ENCODE measurements at places on chromosomes 4 and X.

DNA sequence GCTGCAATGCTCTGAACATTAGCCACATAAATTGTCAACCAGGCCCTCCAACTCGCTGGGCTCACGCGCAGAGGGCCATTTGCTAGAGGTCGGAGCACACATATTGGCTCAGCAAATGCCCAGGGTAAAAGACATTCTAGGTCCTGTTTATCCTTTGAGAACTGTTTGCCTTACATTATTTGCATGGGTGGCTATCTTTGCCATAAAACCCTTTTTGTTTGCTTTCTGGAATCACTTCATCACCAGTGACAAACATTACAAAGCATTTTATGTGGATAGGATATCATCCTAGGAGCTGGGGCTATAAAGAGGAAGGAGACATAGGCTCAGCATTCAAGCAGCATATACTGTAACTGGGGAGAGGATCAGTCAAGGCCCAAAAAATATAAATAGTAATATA, 149.2 kb upstream of the RAI2 start:
- DNase-seq: no peak

GRCh38 chr4:39525822-39526690, 1.2 kb downstream of the UGDH start:
- DNase-seq: no peak

DNA sequence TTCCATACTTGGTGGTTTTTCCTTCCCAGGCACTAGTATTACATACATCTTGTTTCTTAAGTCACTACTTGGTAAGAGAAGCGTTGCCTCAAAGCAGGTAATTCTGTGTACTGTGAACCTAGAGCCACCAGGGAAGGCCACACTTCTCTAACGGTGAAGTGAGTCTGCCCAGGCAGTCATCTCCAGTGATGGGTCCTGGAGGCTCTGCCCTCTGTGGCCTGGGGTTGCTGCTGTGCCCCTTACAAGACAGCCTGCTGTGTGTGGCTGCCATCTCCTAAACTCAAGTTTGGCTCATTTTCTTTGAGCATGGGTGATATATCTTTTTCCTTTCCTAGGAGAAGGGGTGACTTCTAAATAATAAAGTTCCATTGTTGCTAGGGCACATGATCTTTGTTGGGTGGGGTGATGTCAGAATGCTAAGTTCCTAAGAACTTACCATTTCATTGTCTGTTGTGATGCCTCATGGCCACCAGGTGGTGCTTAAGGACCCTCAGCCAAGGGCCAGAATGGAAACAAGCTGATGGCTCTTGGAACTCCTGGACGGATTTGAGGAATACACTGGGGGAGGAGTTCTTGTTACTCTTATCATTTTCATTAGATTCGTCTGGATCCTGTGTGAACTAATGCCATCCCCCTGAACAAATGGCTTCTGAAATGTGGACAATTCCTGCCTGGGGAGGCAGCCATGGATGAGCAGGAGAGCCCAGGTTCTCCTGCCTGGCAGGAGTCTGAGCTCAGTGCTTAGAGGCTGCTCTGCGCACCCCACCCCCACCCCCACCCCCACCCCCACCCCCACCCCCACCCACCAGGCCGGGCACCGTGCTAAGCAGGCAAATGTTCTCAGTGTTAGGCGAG, 41.1 kb upstream of the WDR1 start:
- peak; percentile 19 for DNase-seq

DNA sequence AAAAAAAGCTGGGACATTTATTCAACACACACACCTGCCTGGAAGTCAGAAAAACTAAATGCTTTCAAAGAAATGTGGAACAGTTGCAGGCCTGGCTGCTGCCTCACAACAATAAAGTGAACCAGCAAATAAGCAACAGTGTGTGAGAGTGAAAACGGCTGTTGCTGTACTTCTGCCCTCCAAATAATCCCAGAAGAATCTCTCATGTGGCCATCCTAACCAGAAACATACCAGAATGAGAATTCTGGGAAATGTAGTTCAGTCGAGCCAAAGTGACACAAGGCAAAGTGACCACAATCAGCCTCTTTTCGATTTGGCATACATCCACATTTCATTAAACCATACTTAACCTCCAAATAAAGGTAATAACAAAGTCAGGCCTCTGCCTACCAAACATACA, 204.5 kb downstream of the SLC7A11 start:
- DNase-seq: no peak

DNA sequence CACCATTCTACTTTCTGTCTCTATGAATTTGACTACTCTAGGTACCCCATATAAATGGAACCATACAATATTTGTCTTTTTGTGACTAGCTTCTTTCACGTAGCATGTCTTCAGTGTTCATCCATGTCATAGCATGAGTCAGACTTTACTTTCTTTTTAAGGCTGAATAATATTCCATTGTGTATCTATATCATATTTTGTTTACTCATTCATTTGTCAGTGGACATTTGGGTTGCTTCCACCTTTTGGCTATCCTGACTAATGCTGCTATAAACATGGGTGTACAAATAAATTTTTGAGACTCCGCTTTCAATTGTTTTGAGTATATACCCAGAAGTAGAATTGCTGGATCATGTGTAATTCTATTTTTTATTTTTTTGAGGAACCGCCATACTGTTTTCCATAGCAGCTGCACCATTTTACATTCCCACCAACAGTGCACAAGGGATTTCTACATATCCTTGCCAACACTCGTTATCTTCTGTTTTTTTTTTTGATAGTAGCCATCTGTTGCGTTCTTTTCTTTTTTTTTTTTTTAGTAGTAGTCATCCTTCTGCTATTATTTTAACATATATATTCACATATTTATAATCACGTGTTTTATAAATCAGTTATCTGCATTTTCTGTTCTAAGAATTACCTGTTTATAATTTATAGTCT, 158.0 kb upstream of the MED14 start:
- DNase-seq: no peak

- no peak for DNase-seq
These were observed 35.3 kb upstream of the CHRNA9 start for GRCh38 chr4:40299811-40300292.

- peak; percentile 67 for DNase-seq
These were observed 84.9 kb downstream of the BCOR start for GRCh38 chrX:40012868-40013265.

GRCh38 chrX:34341258-34341657, 209.1 kb upstream of the FAM47A start:
- DNase-seq: no peak

GRCh38 chr4:20687864-20688263, 12.4 kb upstream of the PACRGL start:
- no peak for DNase-seq

DNA sequence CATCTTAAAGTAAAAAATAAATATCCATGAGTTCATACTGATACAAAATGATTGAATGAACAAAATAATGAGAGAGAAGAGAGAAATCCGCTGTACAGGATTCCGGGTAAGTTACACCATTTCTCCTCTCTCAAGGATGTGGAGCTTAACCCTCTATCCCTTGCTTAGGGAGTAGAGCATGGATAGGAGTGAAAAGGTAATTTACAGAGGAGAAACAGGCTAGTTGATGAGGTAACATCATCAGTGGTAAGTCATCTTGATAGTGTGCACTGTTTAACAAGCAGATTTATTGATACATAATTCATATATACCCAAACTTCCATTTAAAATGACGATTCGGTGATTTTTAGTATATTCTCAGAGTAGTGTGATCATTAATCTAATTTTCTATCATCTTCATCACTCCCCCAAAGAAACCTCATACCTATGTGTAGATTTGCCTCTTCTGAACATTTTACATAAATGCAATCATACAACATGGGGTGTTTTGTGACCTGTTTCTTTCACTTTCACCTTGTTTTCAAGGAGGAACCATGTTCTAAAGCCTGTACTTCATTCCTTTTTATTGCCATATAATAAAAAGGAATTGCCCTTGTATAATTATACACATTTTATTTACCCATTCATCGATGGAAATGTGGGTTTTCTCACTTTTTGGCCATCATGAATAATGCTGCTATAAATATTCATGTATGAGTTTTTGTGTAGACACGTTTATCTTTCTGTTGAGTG, 34.8 kb downstream of the F11 start:
- DNase-seq: no peak

DNA sequence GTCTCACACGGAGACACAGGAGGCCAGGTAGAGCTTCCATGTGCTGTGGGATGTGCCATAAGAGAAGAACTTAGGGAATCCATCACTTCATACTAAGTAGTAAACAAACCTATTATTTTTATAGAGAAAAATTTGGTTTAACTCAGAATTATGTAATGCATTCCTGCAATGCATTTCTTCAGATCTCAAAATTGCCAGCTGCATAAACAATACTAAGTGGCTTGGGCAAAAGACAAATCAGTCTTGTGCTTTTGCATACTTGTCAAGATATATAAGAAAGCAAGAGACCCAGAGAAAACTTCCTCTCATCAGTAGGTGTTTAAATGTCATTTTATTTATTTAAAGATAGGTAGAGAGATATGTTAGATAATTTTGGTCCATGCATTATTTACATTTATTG, 382.1 kb upstream of the CTSO start:
- DNase-seq: no peak

DNA sequence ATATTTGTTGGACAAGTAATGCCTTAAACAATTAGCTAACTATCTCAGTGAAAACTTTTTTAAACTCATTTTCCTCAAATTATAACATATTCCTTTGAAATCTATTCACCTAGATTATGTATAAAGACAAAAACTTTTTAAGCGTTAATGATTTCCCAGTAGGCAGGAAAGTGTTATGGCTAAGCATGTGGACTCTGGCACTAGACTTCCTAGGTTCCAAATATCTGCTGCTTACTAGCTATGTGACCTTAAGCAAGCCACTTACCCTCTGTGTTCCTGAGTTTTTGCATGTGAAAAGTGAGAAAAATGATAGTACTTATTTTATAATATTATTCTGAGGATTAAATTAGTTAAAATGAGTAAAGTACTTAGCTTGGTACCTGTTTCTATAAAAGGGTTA, 301.8 kb downstream of the STPG2 start:
- no peak for DNase-seq

- DNase-seq: no peak
These were observed 143.0 kb upstream of the PLAC1 start for GRCh38 chrX:134801267-134801666.

DNA sequence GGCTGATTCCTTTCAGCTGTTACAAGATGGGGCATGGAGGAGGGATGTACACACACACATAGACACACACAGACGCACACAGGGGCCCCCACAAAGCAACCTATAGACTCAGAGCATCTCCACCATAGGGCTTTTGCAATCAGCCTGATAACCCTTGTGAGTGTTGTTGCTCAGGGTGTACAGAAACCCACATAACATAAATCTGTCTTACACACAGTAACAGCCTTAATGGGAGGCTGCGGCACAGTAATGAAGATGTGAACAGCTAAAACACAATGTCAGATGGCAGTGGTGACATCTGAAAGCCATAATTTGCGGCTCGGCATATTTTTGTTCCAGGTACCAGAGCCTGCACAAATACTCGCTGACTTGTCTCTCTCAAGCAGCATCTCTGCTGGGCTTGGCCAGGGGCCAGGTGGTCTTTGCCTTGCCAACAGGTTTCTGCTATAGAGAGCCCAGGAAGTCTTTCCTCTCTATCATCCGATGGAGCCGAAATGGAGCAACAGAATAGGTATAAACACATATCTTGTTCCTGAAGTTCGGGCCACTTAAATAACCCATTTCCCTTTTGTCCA, 357.2 kb upstream of the GATB start:
- DNase-seq: peak; percentile 18

- no peak for DNase-seq
These were observed 189.1 kb upstream of the ADGRL3 start for GRCh38 chr4:61011051-61011450.

DNA sequence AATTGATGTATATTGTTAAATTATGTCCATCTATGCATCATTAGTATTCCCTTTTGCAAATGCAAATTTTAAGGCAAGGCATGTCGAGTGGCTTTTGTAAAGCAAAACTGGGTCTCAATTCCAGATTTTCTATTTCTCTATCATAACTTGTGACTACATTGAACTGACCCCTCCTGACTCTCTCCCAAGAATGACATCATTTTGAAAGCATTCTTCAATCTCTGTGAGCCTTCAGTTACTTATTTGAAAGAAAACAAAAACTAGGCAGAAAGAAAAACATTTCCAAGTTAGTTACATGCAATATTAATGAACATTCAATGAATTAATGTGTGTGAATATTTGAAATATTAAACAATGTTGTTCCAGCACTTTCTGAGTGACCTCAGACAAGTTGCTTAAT, 314.3 kb upstream of the CLNK start:
- no peak for DNase-seq

DNA sequence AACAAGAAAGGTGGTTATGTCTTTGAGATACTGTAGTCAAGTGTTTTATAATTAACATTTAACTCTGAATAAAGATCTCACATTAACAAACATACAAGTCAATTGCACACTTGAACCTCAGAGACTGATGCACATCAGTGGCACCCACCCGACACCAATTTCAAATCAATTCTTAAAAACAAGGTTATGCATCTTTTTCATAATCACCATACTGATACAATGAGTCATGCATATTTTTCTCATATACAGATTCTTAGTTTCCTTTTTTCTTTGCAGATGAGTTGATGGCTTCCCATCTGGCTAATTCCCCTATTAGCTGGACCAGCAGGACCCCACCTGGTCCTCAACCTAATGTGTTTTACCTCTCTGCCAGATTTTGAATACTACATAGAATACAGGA, 136.2 kb upstream of the RPL34 start:
- DNase-seq: no peak

GRCh38 chr4:5770051-5770450, 59.0 kb downstream of the EVC start:
- DNase-seq: no peak

DNA sequence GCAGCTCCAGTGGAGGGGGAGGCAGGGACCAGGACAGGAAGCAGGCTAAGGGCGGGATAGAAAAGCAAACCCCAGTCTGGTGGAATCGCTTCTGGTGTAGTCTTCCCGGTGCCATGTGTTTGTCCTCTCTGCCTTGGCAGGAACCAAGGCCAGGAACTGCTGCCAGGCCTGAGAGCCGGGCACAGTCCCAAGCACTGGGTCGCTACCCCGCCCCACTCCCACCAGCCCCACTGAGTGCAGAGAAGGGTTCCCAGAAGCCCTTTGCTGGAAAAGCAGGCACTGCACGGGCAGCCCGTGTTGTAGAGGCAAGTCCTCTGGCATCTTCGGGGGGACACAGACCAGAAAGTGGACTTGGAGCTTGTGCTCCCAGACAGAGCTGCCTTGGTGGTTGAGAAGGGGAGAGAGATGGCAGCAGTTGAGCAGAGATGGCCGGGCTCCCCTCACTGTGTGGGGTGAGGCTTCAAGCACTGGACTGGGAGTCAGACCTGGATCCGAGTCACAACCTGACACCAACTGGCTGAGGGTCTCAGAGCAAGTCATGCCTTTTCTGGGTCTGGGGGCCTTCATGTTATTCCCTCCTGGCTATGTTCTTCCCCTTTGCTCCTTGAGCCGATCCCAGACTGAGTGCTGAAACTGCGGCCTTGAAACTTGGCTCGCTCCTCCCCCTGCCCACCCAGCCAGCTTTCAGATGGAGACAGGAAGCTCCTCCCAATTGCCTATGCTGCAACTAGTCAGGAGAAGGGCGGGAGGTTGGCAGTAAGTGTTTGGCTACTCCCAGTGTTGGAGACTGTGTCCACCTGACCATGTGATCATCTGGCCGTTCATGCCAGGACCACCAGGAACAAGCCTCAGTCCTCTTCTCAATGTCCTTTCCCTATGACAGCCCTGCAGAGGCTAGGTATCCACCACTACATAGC, 59.7 kb upstream of the MTM1 start:
- no peak for DNase-seq

- DNase-seq: no peak
These were observed 18.5 kb downstream of the APLN start for GRCh38 chrX:129636175-129636681.
